ENCODE measurements at places on chromosomes 7 and 10.

DNA sequence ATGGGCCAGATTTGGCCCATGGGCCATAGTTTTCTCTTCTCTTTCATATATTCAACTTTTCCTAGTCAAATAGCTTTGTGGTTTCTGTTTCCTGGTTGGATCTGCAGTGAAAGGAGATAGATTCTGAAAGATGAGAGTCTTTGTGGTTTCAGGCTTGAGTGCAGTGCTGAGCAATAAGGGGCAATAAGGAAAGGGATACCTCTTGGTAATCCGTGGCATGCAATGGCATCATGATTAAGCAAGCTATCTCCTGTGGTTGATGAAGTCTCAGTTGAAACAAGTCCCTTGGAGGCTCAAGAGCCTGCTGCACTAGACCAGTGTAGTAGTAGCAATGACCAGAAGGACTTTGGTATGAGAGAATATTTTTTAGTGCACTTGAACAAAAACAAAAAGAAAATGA, 187.7 kb upstream of the CNTNAP2 start:
- DNase-seq, result no peak

- no peak for DNase-seq
These were observed 15.6 kb downstream of the BCCIP start for GRCh38 chr10:125838802-125839575.

- no peak for DNase-seq
These were observed 14.3 kb upstream of the JCAD start for GRCh38 chr10:30073767-30074060.

GRCh38 chr10:14554491-14555205, 220.0 kb downstream of the FAM107B start:
- no peak for DNase-seq

DNA sequence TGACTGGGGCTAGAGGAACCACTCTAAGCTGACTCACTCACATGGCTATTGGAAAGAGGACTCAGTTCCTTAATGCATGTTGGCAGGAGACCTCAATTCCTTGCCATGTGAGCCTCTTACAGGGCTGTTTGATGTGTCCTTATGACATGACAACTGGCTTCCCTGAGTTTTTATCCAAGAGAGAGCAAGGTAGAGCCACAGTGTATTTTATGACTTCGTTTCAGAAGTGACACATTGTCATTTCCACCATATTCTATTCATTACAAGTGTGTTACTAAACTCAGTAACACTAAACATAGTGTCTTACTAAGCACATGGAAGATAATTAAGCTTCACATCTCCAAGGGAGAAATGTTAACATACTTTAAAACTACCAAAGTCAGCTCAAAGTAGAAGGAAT, 98.2 kb downstream of the ZNF777 start:
- DNase-seq, result no peak

GRCh38 chr10:5944389-5945189, 32.8 kb downstream of the IL15RA start:
- no peak for DNase-seq

DNA sequence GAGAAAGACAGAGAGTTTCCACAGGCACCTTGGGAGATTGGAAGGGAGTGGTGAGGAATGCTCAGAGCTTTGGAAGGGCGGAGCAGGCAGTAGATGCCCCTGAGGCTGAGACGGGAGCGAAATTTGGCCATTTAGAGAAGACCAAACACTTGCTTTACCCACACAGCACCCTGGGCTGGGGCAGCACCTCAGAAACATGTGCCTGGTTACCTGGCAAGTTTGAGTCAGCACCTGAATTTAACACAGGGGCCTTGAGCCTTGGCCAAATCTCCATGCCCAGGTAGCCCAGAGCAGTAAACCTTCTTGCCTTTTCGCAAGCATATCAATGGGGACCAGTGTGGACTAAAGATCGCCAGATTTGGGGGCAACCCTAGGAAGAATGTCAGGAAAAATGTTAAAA, 111.9 kb upstream of the NFE2L3 start:
- no peak for DNase-seq

GRCh38 chr7:76020031-76020714, 25.8 kb upstream of the TMEM120A start:
- peak; percentile 71 for DNase-seq

DNA sequence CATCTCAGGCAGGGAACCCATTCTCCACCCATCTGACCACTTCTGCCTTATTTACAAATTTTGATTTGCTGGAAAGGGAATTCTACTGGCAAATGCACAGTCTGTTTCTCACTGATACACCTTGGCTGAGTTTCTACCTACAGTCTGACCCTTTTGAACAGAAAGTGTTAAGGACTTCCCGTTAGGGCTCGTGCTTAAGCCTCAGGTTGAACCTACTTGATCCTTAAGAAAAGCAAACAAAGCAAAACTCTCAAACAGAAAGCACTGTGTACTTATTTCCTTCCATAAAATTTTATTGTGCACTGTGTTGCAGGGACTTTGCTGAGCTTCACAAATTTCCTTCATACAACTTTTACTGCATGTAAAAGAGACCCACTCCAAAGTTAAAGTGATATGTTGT, 367.8 kb downstream of the NRG3 start:
- DNase-seq, result no peak

DNA sequence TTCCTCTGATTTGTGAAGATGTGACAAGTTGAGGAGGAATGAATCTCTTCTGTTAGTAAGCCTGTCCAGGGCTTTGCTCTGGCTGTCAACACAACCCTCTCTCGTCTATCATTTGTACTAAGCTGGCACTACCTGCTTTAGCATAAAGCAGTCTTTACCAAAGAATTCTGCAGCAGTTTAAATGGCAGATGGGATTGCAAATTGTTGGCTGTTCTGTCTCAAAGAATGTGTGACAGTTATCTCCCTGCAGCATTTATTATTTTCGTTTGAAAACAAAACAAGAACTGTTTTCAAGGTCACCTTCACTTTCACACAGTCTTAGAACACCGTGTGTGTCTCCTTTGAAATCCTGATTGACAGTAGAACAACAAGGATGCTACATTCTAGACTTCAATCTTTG, 4.8 kb upstream of the LAMB1 start:
- no peak for DNase-seq

DNA sequence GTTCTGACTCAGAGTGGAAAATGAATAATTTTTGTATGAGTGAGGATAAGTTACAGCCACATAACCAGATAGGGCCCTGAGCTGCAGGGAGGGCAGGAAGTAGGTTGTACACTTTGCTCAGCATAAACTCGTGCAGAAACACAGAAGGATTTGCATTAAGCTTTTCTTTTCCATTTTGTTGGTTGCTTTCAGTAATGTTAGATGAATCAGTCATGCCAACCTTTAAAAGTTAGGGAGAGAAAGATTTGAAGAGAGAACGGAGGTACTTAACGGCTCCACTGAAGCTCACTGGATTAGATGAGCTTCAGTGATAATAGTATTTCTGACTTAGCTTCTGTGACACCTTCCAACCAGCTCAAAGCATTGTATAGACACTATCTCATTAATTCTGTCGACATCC, 348.1 kb downstream of the GATA3 start:
- no peak for DNase-seq

DNA sequence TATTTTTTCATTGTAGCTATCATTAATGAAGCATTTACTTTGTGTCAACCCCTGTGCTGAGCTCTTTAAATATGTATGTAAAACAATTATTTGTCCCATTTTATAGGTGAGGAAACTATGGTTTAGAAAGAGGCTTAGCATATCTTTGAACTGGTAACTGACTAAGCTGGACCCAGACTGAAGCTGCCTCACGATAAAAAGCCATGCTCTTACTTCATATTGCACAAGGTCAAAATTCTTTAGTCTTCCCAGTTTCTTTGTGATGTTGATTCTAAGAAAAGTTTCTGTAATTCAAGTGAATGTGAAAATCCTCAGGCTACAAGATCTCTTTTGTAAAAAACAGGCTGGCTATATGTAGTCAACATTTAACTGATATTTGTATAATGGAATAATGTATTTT, 46.6 kb upstream of the SLC16A12 start:
- no peak for DNase-seq

DNA sequence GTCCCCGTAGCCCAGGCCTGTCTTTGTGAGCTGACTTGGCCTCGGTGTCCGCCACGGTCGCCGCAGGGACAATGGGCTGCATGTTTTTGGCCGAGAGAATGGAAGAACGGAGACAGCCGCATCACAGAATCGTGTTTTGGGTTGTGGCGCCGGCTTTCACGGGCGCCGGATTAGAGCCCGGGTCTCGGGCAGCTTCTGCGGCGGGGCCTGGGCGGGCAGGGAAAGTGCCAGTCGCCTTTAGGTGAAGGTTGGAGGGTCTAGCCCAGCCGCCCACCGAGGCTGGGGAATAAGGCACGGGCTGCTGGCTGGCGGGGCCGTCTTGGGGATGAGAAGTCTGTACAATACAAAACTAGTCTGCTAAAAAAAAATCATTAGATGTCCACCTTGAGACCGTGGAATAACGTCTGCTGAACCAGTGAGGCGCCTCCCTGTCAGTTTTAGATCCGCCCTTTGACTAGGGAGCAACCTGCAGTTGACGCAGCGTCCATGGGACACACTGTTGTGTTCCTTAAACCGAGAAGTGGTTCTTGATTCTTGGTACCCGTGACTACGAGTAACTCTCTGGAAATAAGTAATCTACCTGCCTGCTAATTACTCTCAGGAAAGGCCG, 577 bp downstream of the DNAJB9 start:
- DNase-seq, result no peak

DNA sequence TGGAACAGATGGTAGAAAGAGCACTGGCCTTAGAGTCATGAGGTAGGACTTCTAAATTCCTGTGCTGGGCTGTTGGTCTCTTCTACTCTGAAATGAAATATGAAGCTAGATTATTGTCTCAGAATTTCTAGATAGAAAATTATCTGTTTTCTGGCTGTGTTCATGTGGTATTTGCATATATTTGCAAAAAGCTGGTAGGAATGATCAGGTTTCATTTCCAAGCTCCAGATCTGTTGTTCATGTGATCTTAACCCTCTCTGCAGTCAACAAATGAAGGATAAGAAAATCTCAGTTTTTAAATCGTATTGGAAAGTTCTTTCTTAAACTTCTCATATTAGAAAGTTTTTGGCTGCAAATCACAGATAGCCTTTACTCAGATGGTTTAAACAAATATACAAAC, 248.3 kb downstream of the CDK14 start:
- DNase-seq, result no peak

DNA sequence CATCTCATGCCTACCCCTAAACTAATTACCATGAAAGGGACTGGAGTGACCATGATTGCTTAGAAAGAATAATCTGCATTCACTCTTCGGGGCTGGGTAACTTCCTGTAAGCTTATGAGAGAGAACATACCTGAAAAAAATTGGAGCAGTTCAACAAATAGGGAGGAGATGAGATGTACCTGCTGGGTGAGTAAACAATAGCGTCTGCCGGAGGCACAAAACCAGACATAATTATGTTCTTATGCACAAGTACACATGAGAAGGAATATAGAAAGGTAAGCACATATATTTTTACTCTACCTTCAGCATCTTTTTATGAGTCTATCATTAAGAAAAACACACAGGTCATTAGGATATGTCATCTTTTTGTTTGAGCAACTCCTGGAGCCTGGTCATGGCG, 224.6 kb upstream of the FERD3L start:
- no peak for DNase-seq

GRCh38 chr10:125023255-125023654, 81.3 kb downstream of the ZRANB1 start:
- no peak for DNase-seq

DNA sequence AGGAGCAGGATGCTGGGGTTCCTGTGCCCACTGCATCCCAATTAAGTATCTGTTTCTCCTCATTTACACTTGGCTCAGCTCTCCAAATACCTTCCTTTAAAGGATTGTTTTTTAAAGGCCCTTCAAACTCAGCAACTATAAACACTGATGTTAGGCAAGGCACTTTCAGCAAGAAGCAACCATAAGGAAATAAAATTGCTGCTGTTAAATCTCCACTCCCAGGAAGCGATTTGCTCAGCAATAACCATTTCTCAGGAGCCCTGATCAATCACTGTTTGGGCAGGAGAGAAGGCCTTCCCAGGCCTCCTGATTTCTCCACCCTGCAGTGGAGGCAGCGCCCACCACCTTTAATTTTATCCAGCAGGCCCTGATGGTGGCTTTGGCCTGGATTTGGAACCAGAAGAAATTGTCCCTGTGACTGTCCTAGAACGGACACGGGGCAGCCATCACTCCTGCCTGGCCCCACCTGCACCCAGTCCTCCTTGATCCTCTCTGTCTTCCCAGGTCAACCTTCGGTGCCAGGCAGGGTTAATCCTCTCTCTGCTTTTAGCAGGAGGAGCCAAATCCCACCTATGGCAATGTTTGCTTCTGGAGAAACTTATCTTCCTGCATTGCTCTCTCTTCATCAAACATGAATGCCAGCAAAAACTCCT, 199.8 kb downstream of the PLXNA4 start:
- DNase-seq, result no peak

GRCh38 chr10:43444897-43445466, 8.1 kb downstream of the ZNF487 start:
- DNase-seq, result no peak

GRCh38 chr10:101828766-101829551, 10.7 kb upstream of the OGA start:
- no peak for DNase-seq

DNA sequence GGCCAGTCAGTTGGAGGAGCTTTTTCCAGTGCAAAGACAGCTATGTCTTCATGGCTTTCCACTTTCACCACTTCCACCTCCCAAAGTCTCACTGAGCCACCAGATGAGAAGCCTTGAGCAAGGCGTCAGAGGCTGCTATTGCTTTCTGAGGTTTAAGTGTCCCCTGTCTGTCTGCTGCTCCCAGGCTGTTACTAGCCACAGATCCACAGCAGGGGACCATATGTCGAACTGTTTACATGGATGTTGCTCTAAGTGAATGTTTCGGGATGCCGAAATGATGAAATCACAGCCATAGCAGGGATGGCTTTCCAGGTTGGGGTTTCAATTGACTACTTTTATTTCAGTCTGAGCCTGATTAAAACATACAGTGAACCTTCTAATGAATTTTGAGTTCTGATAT, 88.5 kb downstream of the AVL9 start:
- no peak for DNase-seq

GRCh38 chr7:20402747-20403230, 72.1 kb downstream of the ITGB8 start:
- no peak for DNase-seq

DNA sequence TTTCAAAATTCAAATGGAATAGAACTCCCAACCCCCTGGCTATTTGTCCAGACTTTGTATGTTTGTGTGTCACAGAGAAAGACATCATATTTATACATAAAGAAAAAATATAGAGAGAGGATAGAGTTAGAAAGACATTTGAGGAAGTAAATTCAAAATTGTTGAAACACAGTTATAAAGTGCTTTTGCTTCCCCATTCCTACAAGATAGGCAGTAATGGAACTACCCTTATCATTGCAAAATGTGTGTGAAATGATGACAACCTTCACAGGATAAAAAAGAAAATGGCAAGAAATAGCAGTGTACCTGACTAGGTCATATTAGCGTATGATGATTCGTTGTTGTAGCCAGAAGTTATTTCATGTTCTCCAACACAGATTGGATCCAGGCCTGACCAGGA, 63.1 kb downstream of the FZD1 start:
- no peak for DNase-seq

- DNase-seq, result no peak
These were observed 15.3 kb downstream of the AGBL3 start for GRCh38 chr7:135001390-135002165.
